ENCODE measurements at places on chromosomes 4 and X. TPM values are rescaled to one million over a fixed set of nuclear protein-coding genes. Genes with fewer than 3 reads are reported as not detected.

Gene FAM9A
- not detected for total RNA-seq

Gene UNC5C
- total RNA-seq, result 28.3 TPM

Gene RADX
- total RNA-seq, result 13.3 TPM

Gene MAGEA2
- not detected for total RNA-seq

Gene PAK3
- 120 TPM for total RNA-seq

Gene NXF2B
- total RNA-seq, result not detected

Gene RBM47
- 13.6 TPM for total RNA-seq

Gene OCIAD2
- 17.2 TPM for total RNA-seq

Gene NDNF
- total RNA-seq, result 60.1 TPM

DNA sequence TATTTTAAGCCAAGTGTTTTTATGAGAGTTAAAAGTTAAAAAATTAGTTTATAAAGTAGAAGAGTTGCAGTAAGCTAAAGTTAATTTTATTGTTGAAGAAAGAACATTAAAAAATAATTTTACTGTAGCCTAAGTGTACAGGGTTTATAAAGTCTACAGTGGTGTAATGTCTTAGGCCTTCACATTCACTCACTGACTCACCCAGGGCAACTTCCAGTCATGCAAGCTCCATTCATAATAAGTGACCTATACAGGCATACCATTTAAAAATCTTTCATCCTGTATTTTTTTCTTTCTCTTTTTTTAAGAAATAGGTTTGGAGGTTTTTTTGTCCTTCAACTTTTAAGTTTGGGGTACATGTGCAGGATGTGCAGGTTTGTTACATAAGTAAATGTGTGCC, 87.9 kb upstream of the NR3C2 start:
- no peaks in the 10 kb centered on the region for H3K36me3 ChIP-seq
- DNase-seq, result no peak
- H3K4me1 ChIP-seq, result no peaks in the 10 kb centered on the region
- H3K4me3 ChIP-seq, result no peak overlapping the region
- no peak overlapping the region for H3K27ac ChIP-seq

DNA sequence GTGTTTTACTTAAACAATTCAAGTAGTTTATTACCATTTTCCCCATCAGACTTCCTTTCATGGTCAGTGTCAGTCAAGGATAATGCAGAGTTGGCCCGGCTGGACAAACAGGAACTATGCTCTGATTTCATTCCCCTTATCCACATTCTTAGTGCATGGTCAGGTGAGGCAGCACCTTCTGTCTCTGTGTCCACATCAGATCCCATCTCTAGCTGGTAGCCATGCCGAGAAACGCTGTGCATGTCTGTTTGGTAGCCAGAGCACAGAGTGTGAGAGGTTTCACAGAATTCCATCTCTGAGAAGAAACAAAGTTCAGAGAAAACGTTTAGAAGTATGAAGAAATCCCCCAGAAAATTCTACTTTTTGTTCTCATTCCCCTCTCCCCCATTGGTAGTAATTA, 423.7 kb upstream of the TEX13C start:
- no peaks in the 10 kb centered on the region for H3K4me1 ChIP-seq
- no peak overlapping the region for H3K4me3 ChIP-seq
- no peak for DNase-seq
- no peaks in the 10 kb centered on the region for H3K27me3 ChIP-seq

GRCh38 chr4:184729946-184730345, 4.0 kb downstream of the CENPU start:
- no peak overlapping the region for H3K4me3 ChIP-seq
- H3K27ac ChIP-seq, result peak overlapping the region; percentile 49
- H3K27me3 ChIP-seq, result no peaks in the 10 kb centered on the region
- no peaks in the 10 kb centered on the region for H3K36me3 ChIP-seq

DNA sequence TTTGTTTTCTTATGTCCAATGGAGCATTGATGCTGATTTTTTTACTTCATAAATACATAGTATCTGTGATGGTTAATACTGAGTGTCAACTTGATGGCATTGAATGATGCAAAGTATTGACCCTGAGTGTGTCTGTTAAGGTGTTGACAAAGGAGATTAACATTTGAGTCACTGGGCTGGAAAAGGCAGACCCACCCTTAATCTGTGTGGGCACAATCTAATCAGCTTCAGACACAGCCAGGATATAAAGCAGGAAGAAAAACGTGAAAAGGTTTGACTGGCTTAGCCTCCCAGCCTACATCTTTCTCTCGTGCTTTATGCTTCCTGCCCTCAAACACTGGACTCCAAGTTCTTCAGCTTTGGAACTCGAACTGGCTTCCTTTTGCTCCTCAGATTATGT, 230.6 kb upstream of the SPRY1 start:
- no peak overlapping the region for H3K4me3 ChIP-seq
- H3K27me3 ChIP-seq, result no peaks in the 10 kb centered on the region
- no peak for DNase-seq
- no peaks in the 10 kb centered on the region for H3K36me3 ChIP-seq
- no peak overlapping the region for H3K27ac ChIP-seq
- H3K4me1 ChIP-seq, result no peaks in the 10 kb centered on the region

DNA sequence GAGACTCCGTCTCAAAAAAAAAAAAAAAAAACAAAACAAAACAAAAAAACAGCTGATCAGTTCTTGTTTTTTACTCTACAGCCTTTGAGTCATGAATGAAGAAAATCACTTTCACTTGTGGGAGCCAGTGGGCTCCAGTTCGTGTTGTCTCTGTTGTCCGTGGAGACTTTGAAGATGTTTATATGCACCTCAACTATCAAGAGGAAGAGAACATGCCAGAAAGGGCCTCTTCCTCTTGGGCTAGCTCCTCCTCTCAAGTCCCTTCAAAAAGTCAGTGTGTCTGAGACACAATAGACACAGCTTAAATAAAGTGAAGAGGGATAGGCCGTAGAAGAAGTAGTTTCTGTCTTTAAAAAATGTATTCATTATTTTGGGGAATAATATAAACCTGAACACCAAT, 182.7 kb downstream of the KDR start:
- peaks cover 9% of the 10 kb centered on the region for H3K4me1 ChIP-seq
- no peak overlapping the region for H3K4me3 ChIP-seq
- H3K27me3 ChIP-seq, result no peaks in the 10 kb centered on the region
- no peaks in the 10 kb centered on the region for H3K36me3 ChIP-seq

- H3K27me3 ChIP-seq, result no peaks in the 10 kb centered on the region
- no peak overlapping the region for H3K4me3 ChIP-seq
- no peaks in the 10 kb centered on the region for H3K4me1 ChIP-seq
- peak; percentile 76 for DNase-seq
- peaks cover 4% of the 10 kb centered on the region for H3K36me3 ChIP-seq
These were observed 105.8 kb downstream of the FAT4 start for GRCh38 chr4:125420526-125420925.

- H3K4me3 ChIP-seq, result no peak overlapping the region
- H3K27ac ChIP-seq, result no peak overlapping the region
- DNase-seq, result peak; percentile 79
- no peaks in the 10 kb centered on the region for H3K36me3 ChIP-seq
These were observed 2.9 kb downstream of the USP51 start for GRCh38 chrX:55486736-55487135.

- H3K4me1 ChIP-seq, result peaks cover 9% of the 10 kb centered on the region
- H3K4me3 ChIP-seq, result no peak overlapping the region
- H3K27me3 ChIP-seq, result no peaks in the 10 kb centered on the region
These were observed 84.3 kb upstream of the C1QTNF7 start for GRCh38 chr4:15343581-15343980.

DNA sequence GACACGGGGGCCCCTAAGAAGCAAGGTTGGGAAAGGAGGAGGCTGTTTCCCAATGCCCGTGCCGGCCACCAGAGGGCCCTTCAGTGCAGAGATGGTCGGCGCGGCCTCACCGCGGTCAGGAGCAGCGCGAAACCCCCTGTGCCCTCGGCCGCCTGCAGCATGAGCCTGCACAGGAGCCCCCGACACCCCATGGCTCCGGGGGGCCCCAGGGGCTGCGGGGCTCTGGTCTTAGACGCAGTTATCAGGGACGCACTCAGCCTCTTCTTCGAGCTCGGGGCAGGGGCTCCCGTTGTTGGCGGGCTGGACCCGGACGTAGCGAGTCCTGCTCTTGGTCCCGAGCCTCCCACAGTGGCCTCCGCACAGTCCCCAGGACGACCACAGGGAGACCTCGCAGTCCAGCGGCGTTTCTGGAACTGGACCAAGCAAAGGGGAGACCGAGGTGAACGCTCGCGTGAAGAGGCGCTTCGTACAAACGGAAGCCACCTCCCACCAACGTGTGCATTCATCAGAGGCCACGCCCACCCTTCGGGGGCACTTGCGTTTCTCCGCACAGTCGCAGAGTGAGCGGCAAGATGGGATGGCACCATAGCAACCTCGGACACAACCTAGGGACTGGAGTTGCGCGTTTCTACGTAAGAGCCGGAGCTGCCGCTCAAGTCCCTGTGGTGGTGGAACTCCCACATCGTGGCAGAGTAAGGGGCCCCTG, 5.0 kb downstream of the SPON2 start:
- DNase-seq, result peak; percentile 54
- peaks cover 6% of the 10 kb centered on the region for H3K36me3 ChIP-seq
- peak overlapping the region; percentile 25 for H3K27ac ChIP-seq

- H3K4me3 ChIP-seq, result no peak overlapping the region
- no peaks in the 10 kb centered on the region for H3K27me3 ChIP-seq
- H3K4me1 ChIP-seq, result no peaks in the 10 kb centered on the region
- no peaks in the 10 kb centered on the region for H3K36me3 ChIP-seq
These were observed 28.4 kb upstream of the TNIP3 start for GRCh38 chr4:121192480-121192879.

GRCh38 chr4:185265942-185266341, 56.5 kb downstream of the SNX25 start:
- no peak for DNase-seq
- H3K4me3 ChIP-seq, result no peak overlapping the region
- no peaks in the 10 kb centered on the region for H3K4me1 ChIP-seq
- no peaks in the 10 kb centered on the region for H3K27me3 ChIP-seq
- peaks cover 2% of the 10 kb centered on the region for H3K36me3 ChIP-seq
- H3K27ac ChIP-seq, result no peak overlapping the region

GRCh38 chr4:95129031-95129430, 371.3 kb downstream of the BMPR1B start:
- no peaks in the 10 kb centered on the region for H3K27me3 ChIP-seq
- no peak overlapping the region for H3K4me3 ChIP-seq
- no peaks in the 10 kb centered on the region for H3K4me1 ChIP-seq
- DNase-seq, result no peak
- no peaks in the 10 kb centered on the region for H3K36me3 ChIP-seq
